ENCODE measurements at places on chromosomes 6 and 20.

DNA sequence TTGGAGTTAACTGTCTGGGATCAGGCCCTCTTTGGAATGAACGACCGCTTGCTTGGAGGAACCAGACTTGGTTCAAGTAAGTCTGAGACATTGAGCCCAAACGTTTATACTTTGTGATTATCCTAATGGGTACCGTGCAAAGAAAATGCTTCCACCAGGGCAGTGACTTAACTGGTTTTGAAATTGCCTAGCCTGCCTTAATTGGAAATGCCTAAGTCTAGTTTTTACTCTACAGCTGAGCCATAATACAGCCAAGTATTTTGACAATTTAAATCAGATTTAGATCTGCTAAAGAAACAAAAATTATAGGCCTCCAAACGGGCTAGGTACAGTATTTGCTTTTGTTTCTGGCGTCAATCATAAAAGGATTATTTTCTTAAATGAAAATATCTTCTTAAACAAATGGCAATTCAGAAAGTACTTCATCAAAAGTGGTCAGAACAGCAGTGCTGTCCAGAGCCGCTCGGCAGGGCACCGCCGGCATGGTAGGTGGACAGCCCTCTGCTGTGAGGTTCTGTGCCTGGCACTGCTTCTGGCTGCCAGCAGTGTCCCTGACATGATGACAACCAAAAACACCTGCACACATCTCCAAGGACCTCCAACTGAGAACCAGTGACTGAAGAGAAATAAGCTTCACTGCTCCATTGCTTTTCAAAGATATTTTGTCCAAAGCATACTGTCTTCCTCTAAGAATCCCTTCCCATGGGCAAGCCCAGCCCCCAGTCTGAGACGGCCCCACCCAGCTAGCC is 55.6 kb downstream of the EZR start:
- DNase-seq: no peak

GRCh38 chr6:30881392-30882203 is 2.7 kb upstream of the DDR1 start:
- no peak for DNase-seq

DNA sequence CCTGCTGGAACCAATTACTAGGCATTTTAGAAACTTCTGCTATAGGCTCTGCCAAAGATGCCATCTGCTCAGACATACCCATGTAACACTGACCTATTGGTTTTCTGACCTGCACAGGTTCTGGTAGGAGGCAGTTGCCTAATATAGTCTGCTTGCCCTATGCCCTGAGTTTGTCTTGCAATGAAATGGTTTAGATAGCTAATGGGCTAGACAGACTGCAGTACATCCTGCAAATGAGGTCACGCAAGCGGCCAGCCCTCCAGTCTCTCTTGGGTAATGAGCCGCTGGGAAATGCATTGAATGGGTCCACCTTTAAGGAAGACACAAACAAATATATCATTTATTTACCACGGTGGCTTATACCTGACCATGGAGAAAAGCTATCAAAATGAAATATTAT is 90.6 kb upstream of the B3GAT2 start:
- DNase-seq: no peak

GRCh38 chr20:36477475-36477874 is 63.8 kb upstream of the MYL9 start:
- no peak for DNase-seq

Data from T-helper 2 cell treated with Interferon-gamma antibody and Interleukin-4, amounts not matched to agents 5 μg/mL and 100 μg/mL, for 36 hours (primary cell).